ENCODE measurements at places on chromosomes 4 and X.

GRCh38 chr4:145623831-145624230, 4.6 kb downstream of the MMAA start:
- DNase-seq, result no peak

- DNase-seq, result no peak
Observed at GRCh38 chr4:143337600-143338287, 1.1 kb downstream of the GAB1 start.

DNA sequence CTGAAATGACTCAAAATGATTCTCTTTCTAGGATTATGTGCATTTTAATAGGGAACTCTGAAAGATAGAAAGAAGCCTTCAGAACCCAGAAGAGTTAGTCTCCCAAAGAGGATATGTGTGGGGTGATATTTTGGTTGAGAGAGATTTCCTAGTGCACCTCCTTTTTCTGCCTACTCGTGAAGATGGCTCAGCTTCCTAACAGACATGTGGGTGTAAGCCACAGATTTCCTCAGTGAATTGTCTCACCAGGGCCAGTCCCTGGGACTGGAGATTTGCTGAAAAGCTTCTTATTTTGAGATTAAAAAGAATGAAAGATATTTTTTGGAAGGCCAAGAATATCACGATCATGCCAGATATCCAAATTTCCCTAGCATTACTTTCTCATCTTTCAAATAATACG, 42.8 kb downstream of the MAGEB17 start:
- no peak for DNase-seq

GRCh38 chrX:4994855-4995254, 1233.8 kb downstream of the NLGN4X start:
- DNase-seq, result no peak

DNA sequence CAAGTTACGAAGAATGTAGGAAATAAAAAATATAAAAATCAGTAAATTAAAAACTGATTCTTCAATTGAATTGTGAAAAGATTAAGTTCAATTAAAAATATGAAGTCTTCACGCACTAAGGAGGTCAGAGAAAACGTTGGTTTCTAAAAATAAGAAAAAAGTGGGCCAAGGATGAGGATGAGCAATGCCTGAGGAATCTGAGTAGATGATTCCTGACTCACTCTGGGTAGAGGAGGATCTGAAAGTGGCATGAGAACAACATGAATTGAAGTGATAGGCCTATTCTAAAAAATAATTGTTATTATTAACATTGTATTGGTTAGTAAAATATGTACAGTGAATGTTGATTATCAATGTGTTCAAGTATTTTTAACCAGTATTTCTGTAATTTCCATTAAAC, 444.2 kb downstream of the GRIA2 start:
- no peak for DNase-seq

- DNase-seq, result no peak
Observed at GRCh38 chr4:119692001-119692400, 63.4 kb upstream of the PDE5A start.

- DNase-seq, result no peak
Observed at GRCh38 chr4:139532947-139533346, 23.1 kb downstream of the SETD7 start.

GRCh38 chr4:16140879-16141249, 57.0 kb upstream of the PROM1 start:
- DNase-seq, result no peak

GRCh38 chrX:43949669-43950068, 23.5 kb downstream of the NDP start:
- no peak for DNase-seq

DNA sequence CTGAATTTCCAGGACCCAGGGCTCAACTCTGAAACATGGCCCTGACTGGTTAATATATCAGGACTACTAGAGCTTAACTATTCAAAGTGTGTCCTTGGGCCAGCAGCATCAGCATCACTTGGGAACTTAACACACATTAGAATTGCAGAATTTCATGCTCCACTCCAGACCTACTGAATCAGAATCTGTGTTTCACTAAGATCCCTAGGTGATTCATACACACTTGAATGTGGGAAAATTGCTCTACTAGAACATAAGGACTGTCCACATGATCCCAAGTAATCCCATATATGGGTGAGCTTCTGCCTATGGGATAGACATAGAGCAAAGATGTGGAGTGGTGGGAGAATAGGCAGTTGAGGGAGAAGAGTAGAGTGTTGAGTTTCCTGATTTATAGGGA, 192.5 kb upstream of the CLNK start:
- DNase-seq, result no peak

DNA sequence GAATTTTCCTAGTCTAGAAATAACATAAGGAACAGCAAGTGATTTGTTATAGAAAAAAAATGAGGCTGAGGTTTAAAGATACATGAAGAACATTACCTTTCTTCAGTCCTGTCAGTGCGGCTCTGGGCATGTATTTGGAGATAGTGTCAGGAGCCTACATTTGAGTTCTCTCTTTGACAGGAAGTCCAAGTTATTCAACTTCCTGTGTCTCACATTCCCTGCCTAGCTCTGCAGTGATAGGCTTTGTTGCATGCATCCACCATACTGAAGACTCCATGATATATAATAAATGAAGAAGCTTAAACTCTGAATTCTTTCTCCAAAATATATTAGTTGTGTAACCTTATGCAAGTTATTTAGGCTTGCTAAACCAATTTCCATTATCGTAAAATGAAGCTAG, 148.7 kb downstream of the RELL1 start:
- DNase-seq, result no peak

- no peak for DNase-seq
Observed at GRCh38 chrX:114581528-114582263, 2.2 kb upstream of the HTR2C start.

GRCh38 chrX:97065973-97066372, 182.3 kb downstream of the RPA4 start:
- no peak for DNase-seq

DNA sequence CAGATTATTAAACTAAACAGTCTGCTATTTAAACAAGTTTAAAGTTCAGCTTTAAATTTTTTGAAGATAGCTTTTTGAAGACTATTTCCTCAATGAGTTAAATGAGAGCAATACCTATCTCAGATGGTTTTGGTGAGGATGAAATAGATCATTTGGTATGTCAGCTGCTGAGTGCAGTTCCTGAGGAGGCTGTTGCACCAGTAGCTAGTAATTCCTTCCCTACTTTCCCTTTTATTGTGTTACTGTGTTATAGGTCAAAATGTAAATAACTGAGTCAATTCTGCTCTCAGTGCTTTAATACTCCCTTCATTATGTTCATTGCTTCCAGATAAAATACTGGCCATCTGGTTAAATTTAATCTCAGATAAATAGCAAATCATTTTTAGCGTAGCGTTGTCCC, 48.6 kb downstream of the BMPR1B start:
- DNase-seq, result no peak

- DNase-seq, result no peak
Observed at GRCh38 chr4:87035881-87036509, 101.2 kb downstream of the AFF1 start.

GRCh38 chr4:147820975-147821374, 89.1 kb downstream of the ARHGAP10 start:
- no peak for DNase-seq

GRCh38 chr4:159543831-159544230, 441.0 kb downstream of the RAPGEF2 start:
- DNase-seq, result no peak

DNA sequence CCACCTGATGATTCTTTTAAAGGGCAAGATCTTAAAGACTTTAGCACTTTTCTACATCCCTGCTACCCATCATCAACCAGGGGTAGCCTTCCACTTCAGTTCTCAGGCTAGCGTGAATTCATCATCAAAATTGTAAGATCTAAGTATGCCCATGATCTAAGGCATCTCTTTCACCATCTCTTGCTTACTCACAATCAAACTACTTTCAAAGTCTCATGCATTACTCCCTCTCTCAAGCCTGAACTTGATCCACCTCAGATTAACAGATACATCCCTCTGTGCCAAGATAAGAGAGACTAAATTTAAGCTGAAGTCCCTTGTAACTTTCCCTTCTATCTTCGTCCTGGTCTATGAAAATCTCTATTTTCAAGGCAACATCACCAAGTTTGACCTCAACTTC, 62.8 kb downstream of the DHX15 start:
- DNase-seq, result no peak

DNA sequence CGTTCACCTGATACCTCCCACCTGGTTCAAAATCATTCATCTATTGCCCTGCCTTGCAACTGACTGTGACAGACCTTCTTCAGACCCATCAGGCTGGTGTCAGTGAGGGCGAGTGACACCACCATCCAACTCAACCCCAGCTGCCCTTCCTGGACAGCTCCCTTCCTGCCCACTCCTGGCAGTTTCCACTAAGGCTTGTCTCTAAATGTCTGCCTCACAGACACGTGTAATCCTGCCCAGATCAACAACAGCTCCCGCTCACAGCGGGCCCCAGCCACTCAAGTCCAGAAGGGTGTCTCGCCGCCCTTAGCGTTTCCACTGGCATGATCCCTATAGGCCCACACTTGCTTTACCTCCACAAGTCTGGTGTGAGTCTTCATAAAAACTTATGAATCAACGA, 28.9 kb downstream of the ACSL1 start:
- no peak for DNase-seq

GRCh38 chrX:15781961-15782699, 8.2 kb upstream of the ZRSR2 start:
- no peak for DNase-seq

DNA sequence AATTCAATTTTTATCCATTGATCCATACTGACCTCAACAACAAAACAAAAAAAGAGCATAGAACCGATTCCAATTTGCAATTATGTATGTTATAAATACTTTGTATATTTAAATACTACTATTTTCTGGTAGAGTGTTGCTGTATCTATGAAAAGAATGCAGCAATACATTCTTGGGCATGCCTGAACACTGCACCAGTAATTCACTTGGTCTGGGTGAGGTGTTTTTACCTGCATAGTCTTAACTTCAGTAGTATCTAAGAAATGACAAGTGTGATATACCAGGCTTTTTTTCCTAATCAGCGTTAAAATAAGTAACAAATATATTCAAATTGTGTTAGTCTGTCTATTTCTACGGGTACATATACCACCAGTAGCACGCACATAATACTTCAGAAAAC, 120.2 kb downstream of the KLHL13 start:
- no peak for DNase-seq

DNA sequence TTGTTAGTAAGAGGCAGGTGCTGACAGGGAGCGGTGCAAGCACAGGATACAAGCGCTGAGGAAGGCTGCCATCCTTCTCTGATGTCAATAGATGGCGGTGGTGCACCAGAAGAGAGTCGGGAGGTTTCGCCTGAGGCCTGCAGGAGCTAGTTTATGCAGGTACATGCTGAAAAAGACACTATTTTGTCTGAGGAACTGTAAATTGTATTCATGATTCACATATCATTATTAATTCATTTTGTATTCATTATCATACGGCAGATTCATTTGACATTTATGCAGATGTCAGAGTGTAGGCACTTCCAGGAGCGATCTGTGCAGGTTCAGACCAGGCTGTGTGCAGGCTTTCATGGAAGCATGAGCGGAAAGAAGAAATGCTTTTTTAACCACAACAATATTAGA, 824.0 kb downstream of the STIM2 start:
- no peak for DNase-seq

DNA sequence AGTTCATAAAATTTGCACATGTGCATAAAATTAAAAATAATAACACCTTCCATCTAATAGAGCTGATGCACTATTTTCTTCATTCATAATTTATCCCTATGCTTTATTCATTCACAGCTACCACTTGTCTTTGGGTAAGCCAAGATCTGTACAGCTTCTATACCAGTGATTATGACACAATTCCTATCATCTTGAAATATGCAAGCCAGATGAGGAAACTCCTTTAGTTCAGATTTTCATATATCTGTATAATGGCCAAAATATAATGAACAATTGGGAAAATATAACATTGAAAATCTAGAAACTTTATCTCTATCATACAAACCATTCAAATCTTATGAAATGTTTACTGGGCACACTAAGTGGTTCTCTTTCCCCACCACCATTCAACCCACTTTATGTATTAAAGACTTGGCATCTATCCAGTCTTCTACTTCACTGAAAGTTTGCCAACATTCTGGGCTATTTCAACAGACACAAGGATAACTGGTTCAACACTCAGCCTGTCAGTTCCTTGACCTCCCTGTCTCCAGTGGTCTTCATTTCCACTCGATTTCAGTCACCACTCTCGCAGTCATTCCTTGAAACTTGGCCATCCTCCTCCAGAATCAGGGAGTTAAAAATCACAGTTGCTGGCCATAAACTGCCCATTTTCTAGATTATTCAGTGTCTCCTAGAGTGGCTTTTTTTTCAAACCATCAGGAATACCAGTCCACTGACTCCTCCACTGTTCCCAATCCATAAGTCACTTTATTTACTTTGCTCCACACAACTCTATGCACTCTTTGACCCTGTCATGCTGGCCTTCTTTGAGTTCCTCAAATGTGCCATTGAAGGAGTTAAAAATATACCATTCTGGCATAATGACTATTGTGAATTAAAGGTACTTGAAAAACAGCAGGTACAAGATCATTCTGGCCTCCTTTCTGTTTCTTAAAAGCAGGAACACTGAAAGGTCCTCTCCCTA, 85.5 kb downstream of the CAMK2D start:
- DNase-seq, result no peak

DNA sequence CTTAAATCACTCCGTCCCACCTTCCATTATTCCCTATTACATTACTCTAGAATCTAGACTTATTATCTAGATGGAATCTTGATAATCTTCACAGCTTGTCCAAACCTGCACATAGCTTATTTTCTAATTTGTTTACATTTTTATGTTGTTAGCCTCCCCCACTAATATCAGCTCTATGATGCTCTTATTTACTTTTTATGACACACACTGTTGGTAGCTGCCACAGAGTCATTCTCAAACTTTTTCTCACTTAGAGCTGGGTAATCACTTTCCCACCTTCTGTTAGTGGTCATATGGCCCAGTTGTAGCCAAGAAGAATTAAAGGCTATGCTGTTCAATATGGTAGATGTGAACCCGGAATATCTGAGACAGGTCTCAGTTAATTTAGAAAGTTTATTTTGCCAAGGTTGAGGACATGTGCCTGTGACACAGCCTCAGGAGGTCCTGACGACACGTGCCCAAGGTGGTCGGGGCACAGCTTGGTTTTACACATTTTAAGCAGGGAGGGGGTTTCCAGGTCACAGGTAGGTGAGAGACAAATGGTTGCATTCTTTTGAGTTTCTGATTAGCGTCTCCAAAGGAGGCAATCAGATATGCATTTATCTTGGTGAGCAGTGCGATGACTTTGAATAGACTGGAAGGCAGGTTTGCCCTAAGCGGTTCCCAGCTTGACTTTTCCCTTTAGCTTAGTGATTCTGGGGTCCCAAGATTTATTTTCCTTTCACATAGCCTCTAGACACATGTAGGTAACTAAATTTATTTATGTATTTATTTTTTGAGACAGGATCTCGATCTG, 7.0 kb upstream of the ADGRA3 start:
- no peak for DNase-seq

GRCh38 chrX:18574591-18574990, 97.3 kb downstream of the RS1 start:
- DNase-seq, result no peak

GRCh38 chrX:44432641-44433040, 89.2 kb upstream of the EFHC2 start:
- no peak for DNase-seq

Data from stimulated activated CD4-positive, alpha-beta T cell treated with anti-CD3 and anti-CD28 coated beads, Interleukin-1b, Interleukin-23, amount 100 ng/mL, for 1 hour (primary cell).